ENCODE measurements at places on chromosomes 12 and 14.

GRCh38 chr12:95742586-95742985 is 48.0 kb downstream of the NTN4 start:
- no peak for DNase-seq

DNA sequence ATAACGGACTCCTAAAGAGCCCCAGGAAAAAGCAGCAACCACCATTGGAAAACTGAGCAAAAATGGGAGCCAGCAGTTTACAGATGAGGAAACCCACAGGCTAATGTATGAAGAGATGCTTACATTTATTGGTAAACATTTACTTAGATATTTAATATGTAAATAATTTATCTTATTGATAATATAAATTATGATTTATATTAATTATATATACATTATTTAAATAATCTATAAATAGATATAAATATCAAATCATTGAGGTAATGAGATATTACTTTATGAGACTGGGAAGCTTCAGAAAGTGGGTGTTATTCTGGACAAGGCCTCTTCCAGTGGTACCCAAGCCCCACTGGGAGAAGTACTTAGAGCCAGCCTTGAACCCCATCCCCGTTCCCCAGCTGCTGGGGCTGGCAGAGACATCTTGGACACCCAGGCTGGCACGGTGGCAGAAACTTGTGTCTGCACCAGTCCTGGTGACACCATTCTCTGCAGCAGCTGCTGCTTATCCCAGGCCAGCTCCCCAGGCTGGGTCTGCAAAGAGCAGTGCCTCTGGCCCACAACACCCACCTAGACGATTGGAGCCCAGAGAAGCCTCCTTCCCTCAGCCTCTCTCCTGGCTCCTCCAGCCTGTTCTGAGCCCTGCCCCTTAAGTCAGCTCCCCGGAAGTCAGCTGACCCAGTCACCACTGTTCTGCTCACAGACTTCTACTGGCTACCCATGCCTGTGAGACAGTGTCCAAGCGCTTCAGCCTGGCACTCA is 25.9 kb downstream of the ISCA2 start:
- DNase-seq: no peak

GRCh38 chr12:90855534-90855933 is 99.4 kb downstream of the CCER1 start:
- DNase-seq: no peak

- DNase-seq: no peak
Measured at GRCh38 chr12:62267026-62267425, 6.8 kb downstream of the USP15 start.

DNA sequence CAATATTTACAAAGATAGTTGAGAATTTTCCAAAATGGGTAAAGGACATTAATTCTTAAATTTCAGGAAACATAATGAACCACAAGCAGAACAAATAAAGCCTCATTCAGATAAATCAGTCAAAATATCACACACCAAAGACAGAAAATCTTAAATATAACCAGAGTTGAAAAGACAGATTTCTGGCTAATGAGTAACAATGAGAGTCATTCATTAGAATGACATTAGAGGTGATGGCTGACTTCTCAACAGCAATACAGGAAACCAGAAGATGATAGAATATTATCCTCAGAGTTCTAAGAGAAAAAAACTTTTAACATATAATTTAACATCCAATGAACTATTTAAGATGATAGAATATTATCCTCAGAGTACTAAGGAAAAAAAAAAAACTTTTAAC is 124.2 kb downstream of the DENND5B start:
- no peak for DNase-seq

DNA sequence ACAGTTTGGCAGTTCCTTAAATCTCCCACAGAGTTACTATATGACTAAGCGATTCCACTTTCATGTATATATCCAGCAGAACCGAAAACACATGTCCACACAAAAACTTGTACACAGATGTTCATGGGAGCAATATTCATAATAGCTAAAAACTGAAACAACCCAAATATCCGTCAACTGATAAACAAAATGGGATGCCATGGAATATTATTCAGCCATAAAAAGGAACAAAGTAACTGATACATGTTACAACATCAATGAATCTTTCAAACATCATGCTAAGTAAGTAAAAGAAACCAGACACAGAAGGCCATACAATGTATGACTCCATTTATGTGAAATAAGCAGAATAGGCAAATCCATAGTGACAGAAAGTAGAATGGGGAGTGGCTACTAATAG is 80.2 kb upstream of the GPHB5 start:
- no peak for DNase-seq

DNA sequence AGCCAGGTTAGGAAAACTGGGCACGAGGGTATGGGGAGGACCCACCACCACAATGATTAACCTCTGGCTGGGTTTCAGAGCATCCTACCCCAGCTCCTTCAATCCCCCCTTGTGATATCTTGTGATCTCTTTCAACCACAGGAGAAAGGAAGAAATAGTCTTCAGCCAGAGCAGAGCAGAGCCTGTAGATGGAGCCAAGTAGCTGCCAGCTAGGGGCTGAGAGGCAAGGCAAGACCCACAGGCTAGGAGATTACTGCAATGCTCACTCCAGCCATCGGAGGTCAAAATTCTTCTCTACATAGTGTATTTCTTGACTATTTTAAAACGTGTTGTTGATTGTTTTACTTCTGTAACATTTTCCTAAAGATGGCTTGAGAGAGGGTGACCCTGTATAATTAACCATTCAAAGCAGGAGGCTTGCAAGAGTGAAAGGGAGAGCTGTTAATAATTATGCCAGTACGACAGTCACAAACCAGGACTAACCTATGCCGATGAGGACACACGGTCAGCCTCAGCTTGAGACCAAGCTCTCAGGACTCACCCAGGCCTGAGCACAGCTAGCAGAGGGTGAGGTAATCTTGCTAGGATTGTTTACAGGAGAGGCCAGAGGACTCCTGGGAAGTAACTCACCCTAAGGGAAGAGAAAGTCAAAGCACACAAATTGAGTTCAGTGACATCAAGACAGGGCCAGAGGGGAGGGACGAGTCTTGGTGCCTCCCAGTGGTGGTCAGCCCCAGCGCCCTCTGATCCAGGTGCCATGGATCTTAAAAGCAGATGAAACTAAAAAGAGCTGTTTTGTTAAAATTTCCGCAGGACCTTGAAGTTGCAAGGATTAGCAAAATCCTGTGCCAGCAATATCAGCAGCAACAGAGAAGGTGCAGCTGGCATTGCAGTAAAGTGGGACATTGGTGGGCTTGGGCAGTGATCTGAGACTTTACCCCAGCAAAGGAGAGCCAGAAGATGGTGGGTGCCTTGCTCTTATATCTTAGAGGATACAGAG is 29.8 kb upstream of the CDKN3 start:
- peak; percentile 45 for DNase-seq

GRCh38 chr12:123983822-123984485 is 10.9 kb downstream of the ZNF664 start:
- peak; percentile 31 for DNase-seq

- no peak for DNase-seq
Measured at GRCh38 chr14:75310295-75311111, 31.9 kb downstream of the FOS start.

DNA sequence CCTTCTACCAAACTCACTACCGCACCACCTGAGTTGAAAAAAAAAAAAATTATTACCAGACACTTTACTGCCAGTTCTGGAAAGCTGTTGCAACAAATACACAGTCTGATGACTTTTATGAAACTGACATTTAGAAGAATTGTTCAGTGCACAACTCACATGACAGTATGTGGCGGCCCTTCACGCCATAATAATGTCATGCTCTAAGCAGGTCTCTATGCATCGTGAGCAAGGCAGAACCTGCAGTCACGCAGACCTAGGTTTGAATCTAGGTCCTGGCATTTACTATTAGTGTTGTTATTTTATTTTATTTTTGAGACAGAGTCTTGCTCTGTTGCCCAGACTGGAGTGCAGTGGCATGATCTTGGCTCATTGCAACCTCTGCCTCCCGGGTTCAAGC is 8.1 kb downstream of the MYL2 start:
- no peak for DNase-seq

GRCh38 chr12:100504804-100505203 is 31.1 kb downstream of the NR1H4 start:
- DNase-seq: no peak

- DNase-seq: no peak
Measured at GRCh38 chr12:12684375-12685106, 11.4 kb downstream of the GPR19 start.

GRCh38 chr12:103399986-103400385 is 95.8 kb downstream of the C12orf42 start:
- DNase-seq: no peak

DNA sequence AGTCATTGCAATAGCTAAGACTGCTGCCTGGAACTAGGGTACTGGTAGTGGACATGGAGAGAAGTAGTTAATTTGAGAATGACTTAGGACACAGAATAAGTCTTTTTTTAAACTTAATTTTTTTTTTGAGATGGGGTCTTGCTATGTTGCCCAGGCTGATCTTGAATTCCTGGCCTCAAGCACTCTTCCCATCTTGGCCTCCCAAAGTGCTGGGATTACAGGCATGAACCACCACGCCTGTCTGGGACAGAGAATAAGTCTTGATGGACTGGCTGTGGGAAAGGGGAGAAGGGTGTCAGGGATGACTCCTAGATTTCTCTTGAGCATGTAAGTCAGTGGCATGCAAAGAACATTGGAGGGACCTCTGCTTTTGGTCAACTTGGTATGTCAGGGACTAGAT is 42.9 kb downstream of the LIN52 start:
- DNase-seq: no peak

DNA sequence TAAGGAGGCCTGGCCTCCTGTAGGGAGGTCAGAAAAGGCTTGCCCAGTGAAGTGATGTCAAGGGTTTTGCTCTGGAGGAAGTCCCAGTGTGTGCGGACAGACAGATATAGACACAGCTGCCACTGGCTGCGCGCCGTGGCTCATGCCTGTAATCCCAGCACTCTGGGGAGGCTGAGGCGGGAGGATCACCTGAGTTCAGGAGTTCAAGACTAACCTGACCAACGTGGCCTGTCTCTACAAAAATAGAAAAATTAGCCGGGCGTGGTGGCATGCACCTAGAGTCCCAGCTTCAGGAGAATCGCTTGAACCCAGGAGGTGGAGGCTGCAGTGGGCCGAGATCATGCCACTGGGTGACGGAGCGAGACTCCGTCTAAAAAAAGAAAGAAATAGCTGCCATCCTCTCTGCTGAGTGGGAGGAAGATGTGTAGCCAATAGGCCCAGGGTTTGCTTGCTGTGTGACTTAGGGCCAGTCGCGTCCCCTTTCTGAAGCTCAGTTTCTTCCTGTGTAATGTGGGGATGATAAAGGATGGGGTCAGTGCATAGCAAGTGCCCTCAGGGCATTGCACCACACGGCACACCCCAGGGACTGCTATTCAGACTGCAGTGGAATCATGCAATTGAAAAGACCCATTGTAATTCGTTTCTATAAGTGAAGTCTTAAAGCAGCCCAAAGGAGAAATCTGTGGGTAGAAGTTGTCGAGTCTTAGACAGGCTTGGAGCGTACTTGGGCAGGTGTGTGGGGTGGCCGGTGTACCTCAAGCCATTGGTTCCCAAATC is 18.7 kb upstream of the MLEC start:
- no peak for DNase-seq

- DNase-seq: no peak
Measured at GRCh38 chr12:6044082-6044481, 80.4 kb downstream of the VWF start.

DNA sequence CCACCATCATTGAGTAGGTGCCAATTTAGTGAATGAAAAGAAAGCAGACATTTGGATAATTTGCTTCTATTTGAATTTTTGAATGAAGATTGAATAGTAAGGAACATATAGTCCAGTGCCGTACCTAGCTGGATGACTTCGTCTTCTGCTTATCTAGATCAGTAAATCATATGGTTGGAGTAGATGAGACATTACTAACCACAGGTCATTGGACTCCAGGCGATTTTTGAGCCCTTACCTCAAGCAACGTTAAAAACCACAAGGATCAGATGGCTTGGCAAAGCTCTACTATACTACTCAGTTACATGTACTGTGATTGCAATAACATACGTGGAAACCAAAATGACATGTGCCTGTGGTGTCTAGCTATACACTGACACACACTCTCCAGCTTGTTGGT is 1.7 kb upstream of the SPATS2 start:
- DNase-seq: no peak

DNA sequence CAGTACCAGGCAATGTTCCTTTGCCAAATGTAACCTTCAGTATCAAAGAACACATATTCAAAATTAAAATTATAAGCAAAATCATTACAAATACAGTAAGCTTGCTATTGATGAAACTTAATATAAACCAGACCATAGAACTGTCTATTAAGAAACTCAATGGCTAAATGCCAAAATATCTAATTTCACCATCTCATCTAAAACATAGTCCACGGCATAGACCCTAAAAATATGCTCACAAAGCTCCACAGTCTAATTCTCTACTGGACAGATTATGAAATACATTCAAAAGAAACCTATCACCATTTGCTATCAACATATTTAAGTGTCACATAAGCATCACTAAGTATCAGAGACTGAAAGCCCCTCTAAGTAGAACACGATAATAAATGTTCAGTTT is 25.2 kb downstream of the DUSP16 start:
- DNase-seq: no peak

All from germinal center (tissue), 1 donor.